ENCODE measurements at places on chromosomes 11 and 22.

GRCh38 chr11:22461626-22462025, 123.4 kb downstream of the SLC17A6 start:
- no peak for DNase-seq

DNA sequence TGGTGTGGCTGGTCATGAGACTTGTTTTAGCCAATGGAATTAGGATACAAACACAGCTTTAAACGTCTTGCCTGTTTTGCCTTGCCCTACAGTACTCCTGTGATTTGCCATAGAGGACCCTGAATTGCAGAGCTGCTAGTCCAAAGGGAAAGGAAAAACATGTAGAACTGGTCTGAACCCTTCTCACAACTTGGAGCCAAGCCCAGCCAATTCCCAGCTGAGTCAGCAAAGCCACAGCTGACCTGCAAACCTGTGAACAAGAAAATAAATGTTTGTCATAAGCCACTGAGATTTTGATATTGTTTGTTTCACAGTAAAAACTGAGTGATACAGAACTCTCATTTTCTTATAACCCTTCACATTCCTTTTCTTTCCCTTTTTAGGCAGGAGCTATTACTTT, 360.5 kb upstream of the API5 start:
- DNase-seq = no peak

GRCh38 chr11:129710423-129710822, 105.2 kb upstream of the TMEM45B start:
- DNase-seq = no peak

- DNase-seq = no peak
Measured at GRCh38 chr11:99513368-99513767, 492.6 kb downstream of the CNTN5 start.

- DNase-seq = no peak
Measured at GRCh38 chr11:63666874-63667273, 4.3 kb downstream of the ATL3 start.

DNA sequence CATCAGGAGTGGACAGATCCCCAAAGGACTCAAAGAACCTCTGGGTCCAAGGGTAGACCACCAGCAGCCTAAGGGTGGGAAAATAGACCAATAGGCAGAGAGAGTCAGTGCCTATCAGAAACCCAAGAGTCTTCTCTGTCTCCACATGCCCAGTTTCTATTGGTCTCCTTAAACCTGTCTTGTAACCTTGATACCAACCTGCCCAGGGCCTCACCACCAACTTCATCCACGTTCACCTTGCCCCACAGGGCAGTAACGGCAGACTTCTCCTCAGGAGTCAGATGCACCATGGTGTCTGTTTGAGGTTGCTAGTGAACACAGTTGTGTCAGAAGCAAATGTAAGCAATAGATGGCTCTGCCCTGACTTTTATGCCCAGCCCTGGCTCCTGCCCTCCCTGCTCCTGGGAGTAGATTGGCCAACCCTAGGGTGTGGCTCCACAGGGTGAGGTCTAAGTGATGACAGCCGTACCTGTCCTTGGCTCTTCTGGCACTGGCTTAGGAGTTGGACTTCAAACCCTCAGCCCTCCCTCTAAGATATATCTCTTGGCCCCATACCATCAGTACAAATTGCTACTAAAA, at the start of gene HBB:
HBB (minus strand) TSS at position 340 of the 579 bp plus-strand sequence; CDS start at position 290, 50 bp downstream.
- peak; percentile 93 for DNase-seq

GRCh38 chr22:29487426-29487986, 7.5 kb downstream of the NEFH start:
- no peak for DNase-seq

- DNase-seq = no peak
Measured at GRCh38 chr22:37774728-37775127, 33.0 kb upstream of the GCAT start.

DNA sequence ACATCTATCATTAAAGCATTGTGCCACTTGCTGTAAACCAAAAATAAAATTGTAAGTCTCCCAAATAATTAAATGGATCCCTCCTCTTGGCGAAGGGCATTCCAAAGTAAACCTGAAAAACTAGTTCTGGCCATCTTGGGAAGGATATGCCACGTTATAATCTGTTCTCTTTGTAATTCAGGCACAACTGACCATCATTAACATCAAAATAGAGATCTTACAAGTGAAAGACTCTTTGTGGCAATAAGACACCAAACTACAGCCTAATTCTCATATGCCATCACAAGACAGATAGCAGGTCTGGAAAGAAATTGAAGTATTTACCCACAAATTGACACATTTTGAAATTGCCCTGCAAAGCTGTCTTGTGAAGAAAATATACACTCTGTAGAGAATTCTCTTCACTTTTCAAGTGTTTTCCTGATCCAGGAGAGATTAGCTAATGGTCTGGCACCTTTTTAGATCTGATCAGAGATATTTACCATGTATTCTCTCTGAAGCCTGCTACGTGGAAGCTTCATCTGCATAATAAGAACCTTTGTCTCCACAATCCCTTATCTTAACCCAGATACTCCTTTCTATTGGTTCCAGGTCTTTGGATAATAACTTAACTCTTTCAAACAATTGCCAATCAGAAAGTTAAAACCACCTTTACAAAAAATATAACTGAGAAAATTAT, 630.4 kb upstream of the CCDC179 start:
- no peak for DNase-seq

DNA sequence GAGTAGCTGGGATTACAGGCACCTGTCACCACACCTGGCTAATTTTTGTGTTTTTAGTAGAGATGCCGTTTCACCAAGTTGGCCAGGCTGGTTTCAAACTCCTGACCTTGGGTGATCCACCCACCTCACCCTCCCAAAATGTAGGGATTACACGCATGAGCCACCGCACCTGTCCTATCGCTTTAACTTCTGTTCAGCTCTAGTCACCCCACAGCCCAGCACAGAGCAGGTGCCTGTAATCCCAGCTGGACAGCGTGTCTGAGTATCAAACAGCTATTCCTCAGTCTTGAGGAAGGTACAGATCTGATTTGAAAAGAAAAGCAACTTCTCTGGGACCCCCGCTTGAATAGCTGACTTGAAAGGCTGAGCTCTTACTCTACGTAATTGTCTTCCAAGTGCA, 149.1 kb downstream of the CTTN start:
- no peak for DNase-seq

GRCh38 chr11:65329944-65330403, 3.7 kb upstream of the DPF2 start:
- peak; percentile 99 for DNase-seq

DNA sequence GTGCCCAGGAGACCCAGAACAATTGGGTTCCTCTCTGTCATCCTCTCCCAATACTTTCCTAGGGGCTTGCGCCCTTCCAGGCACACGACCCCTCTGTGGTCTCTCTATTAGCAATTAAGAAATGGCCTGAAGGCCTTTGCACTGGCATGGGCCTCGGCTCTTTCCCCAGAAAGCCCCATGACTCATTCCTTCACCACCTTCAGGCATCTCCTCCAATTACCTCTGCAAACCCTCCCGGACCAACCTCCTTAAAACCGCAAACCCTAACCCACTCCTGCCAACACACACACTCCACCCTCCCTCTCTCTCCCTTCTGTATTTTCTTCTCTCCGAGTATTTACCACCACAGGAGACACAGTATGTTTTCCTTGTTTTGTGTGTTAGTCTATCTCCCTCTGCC, 36.7 kb downstream of the LARGE1 start:
- no peak for DNase-seq

- no peak for DNase-seq
Measured at GRCh38 chr11:44316659-44317240, 6.8 kb upstream of the ALX4 start.

GRCh38 chr11:120168960-120169681, 31.2 kb upstream of the TRIM29 start:
- peak; percentile 65 for DNase-seq

DNA sequence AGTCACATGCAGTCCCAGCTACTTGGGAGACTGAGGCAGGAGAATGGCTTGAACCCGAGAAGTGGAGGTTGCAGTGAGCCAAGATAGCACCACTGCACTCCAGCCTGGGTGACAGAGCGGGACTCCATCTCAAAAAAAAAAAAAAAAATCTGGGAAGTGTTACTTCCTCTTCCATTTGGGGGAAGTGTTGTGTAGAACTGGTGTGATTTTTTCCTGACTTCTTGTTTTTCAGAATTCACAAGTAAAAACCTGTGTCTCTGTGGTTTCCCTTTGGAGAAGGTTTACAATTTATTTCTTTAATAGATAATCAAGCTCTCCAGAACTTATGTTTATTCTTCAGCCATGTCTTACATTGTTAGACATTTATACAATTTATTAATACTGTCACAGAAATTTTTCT, 396.1 kb downstream of the BRD1 start:
- DNase-seq = no peak

- DNase-seq = no peak
Measured at GRCh38 chr11:123426789-123427188, 3.3 kb upstream of the GRAMD1B start.

DNA sequence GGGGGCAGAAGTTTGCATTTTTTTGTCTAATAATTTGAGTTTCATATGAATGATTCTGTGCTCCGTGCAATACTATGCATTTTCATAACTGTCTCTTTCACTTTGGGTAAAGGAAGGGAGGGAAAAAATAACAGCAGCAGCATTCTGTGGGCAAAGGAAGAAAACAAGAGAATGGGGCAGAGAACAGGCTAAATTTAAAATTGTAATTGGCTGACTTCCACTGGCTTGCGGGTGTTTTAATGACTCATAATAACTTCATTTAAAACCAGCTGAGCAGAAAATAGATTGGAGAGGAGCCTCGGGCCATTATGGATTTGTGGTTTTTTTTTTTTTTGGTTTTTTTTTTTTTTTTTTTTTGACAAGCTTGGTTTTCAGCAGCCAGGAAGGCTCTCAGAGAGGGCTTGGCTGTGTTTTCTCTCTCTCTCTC, 107.4 kb downstream of the ZBTB16 start:
- DNase-seq = peak; percentile 84

DNA sequence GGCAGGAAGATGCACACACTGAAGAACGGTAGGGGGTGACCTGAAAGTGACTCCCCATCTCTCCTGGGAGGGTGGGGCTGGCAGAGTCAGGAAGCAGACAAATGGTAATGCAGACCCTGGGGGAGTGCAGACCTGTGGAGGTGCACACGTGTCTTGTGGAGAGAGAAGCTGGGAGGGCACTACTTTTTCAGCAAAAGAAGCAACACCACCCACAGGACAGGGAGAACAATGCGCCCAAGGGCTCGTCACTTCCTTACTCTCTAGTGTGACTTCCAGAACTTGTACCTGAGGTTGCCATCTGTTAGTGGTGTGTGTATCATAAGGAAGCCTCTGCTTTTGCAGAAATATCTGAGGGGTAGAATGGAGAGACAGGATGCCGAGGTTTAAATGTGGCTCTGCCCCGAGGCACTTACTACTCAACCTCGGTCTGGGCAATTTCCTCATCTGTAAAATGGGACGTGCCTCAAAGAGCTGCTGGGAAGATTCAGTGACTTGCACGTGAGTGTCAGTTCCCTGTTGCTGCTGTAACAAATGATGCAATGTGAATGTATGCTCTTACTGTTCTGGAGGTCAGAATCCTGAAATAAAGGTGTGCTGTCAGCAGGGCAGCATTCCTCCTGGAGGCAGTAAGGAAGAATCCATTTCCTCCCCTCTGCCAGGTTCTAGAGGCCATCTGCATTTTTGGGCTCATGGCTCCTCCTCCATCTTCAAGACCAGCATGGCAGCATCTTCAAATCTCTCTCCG, 323.4 kb downstream of the SHANK2 start:
- DNase-seq = no peak

GRCh38 chr11:33531743-33532181, 168.9 kb downstream of the C11orf91 start:
- DNase-seq = no peak

DNA sequence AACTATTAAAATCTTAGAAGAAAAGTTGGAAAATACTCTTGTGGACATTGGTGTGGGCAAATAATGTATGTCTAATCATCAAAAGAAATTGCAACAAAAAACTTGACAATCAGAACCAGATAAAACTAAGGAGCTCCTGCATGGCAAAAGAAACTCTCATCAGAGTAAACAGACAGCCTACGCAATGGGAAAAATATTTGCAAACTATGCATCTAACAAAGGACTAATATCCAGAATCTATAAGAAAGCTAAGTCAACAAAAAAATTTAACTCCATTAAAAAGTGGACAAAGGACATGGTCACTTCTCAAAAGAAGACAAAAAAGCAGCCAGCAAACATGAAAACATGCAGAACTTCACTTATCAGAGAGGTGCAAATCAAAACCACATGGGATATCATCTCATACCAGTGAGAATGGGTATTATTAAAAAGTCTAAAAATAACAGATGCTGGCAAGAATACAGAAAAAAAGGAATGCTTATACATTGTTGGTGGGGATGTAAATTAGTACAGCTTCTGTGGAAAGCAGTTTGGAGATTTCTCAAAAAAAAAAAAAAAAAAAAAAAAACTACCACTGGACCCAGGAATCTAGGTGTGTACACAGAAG, 99.7 kb upstream of the TOP3B start:
- DNase-seq = no peak

DNA sequence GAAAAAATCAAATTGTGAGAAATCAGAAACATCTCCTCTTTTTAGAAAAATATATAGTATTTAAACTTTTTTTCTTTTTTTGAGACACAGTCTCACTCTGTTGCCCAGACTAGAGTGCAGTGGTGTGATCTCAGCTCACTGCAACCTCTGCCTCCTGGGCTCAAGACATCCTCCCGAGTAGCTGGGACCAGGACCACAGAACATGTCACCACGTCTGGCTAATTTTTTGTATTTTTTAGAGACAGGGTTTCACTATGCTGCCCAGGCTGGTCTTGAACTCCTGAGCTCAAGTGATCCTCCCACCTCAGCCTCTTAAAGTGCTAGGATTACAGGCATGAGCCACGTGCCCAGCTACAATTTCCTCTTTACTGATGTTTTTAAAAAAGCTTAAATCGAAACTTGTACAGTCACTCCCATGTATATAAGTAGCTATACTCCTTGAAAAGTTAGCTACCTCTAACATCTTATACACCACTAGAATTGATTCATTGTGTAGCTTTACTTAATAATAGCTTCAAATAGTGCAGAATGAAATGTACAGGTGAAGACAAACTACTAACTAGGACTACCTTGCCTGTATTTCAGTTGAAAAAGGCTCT, 10.3 kb downstream of the EIF4G2 start:
- DNase-seq = no peak

DNA sequence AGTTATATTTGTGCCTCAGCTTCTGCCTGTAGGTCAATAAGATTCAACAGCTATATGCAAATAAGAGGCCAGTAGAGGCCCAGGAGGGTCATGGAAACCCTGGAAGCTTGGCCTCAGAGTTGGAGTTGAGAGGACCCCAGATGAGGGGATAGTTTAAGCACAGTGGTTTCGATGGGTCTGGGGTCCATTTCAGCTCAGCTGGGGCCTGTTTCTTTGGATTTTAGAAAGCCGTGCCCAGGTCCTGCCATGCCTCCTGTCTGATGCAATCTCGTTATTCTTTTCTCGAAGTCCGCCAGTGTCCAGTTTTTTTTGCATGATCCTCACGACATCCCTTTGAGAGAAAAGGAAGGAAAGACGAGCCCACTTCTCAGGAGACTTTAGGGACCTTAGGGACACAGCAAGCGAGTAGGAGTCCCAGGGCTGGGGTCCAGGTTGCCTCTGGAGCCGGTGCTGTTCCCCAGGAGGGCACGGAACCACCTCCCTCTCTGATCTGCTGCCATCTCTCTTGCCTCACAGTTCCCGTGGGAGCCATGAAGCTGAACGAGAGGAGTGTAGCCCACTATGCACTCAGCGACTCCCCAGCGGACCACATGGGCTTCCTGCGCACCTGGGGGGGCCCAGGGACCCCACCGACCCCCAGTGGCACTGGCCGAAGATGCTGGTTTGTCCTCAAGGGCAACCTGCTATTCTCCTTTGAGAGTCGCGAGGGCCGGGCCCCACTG, 2.6 kb upstream of the SMDT1 start:
- no peak for DNase-seq

All from hematopoietic multipotent progenitor cell treated with erythropoietin and hydrocortisone succinate and interleukin-3 and kit ligand, for 6 days (in vitro differentiated cells).